Smooth muscle cell of bladder (primary cell): ENCODE measurements at places on chromosomes 16 and 17. TPM values are rescaled to one million over a fixed set of nuclear protein-coding genes. Genes with fewer than 3 reads are reported as not detected.

PROCA1 gene
- 1.0 and 1.1 TPM in 2 replicates for total RNA-seq

C16orf96 gene
- total RNA-seq: under 0.01 TPM in 2 replicates

CA7 gene
- total RNA-seq: not detected in 2 replicates

TSR3 gene
- total RNA-seq: 50.3 and 63.9 TPM in 2 replicates

CTRB2 gene
- not detected in 2 replicates for total RNA-seq
